Activated CD8-positive, alpha-beta memory T cell treated with anti-CD3 and anti-CD28 coated beads for 1 hour (primary cell): ENCODE measurements at places on chromosomes 5 and 9.

- no peak for DNase-seq
These were observed 23.2 kb downstream of the CNTFR start for GRCh38 chr9:34566322-34566721.

- no peak for DNase-seq
These were observed 335.4 kb downstream of the MSX2 start for GRCh38 chr5:175059687-175060211.

- DNase-seq, result no peak
These were observed 77.0 kb downstream of the CSNK1A1 start for GRCh38 chr5:149474198-149474597.

DNA sequence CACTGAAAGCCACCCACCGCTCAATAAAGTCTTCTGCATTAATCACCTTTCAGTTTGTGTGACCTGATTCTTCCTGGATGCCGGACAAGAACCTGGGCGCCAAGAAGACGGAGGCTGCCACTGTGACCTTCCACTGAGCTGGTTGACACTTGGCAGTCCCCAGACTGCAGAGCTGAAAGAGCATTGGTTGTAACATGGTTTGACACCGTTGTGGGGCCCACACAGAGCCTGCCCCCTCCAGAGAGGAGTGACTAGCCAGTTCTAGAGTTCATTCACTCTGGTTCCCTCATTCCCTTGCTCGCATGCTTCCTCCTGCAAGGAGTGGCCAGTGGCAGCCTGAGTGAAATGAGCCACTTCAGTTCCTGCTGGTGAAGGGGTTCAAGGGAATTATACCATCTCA, 86.2 kb upstream of the ANXA1 start:
- DNase-seq, result no peak

- DNase-seq, result no peak
These were observed 45.9 kb upstream of the PJA2 start for GRCh38 chr5:109455598-109456096.

DNA sequence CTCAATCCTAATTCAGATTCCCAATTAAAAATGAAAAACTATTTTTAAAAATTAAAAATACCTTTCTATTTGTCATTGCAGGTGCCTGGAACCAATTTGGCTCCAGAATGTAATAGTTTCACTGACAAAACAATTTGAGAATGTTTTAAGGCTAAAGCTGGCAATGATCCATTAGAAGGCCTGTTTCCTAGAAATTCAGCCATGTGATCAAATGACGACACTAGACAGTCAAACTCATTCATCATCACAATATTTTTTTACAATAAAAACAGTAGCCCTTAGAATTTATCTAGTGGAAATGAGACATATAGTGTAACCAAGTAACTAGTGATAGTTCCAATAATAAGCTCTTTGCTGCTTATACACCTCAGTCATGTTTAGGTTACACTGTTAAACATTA, 75.4 kb upstream of the MAP3K1 start:
- DNase-seq, result no peak

- DNase-seq, result no peak
These were observed 40.4 kb downstream of the PTAR1 start for GRCh38 chr9:69719367-69719766.

- DNase-seq, result no peak
These were observed 62.1 kb downstream of the DCP2 start for GRCh38 chr5:113038714-113039113.

DNA sequence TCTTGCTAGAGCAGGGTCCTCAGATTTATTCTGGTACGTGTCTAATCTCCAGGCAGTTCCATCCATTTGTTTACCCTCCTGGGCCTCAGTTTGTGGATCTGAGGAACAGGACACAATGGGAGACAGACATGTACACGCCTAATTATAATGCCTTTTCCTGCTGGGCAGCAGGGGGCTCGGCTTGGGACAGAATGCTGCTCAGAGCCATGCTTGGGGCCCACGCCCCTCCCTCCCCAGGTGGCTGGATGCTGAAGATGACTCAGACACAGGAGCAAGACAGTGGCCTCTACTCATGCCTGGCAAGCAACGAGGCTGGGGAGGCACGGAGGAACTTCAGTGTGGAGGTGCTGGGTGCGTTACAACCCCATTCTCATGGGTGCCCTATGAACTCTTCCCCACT, 72.7 kb upstream of the ASS1 start:
- DNase-seq, result no peak
